ENCODE measurements at places on chromosomes 16 and 17.

DNA sequence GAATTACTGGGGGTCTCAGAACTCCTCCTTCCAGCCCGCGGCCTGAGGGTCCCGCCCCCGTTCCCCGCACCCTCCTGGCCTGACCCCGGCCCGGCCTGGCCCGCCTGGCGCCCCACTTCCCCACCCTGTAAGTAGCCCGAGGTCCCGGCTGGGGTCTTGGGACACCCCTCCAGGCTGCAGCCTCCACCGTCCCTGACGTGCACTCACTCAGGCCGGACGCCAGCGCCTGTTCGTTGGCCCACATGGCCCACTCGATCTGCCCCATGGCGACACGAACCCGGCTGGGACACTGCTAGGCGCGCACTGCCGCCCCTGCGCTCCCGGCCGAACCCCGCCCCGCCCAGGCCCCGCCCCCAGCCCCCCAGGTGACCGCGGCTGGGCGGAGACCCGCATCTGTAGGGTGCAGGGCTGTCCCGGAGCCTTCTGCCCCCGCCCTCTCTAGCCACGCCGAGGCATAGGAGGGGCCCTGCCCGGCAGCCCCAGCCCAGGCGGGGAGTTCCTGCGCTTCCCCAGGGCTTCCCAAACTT lies at the start of gene CYBA:
TSS of gene CYBA (minus strand) at position 305 of the 527 bp plus-strand sequence. CDS start at position 265, 40 bp downstream.
- DNase-seq, result no peak

DNA sequence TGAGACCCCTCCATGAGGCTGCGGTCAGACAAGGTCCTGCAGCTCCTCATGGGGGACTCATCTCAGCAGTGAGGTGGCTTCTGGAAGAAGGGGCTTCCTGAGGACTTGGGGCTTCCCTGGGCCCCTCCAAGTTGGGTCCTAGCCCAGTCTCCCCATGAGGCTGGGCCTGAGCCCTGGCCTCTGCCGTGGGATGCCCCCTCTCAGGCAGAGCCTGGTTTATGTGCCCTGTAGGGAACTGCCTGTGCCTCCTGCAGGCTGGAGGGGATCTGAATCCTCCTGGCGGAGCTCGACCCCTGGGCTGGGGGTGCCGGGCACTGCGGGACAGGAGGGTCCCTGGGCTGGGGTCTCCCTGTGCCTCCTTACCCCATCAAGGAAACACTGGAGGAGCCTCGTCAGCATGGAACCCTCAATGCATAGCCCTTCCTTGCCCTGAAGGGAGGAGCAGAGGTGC lies 45.8 kb downstream of the TNFRSF13B start:
- DNase-seq, result no peak

GRCh38 chr17:59711936-59712335 lies 4.5 kb downstream of the VMP1 start:
- DNase-seq, result no peak

- no peak for DNase-seq
Observed at GRCh38 chr17:59490216-59490615, 75.2 kb upstream of the DHX40 start.

GRCh38 chr16:66600477-66600876 lies 4.0 kb upstream of the CMTM3 start:
- no peak for DNase-seq

GRCh38 chr16:3140603-3141427 lies 6.0 kb downstream of the ZNF213 start:
- no peak for DNase-seq

- no peak for DNase-seq
Observed at GRCh38 chr17:4490637-4491061, 8.0 kb upstream of the SPNS2 start.
